Stimulated activated CD4-positive, alpha-beta T cell treated with anti-CD3 and anti-CD28 coated beads, Interleukin-4, amount 100 ng/mL, for 24 hours (primary cell): ENCODE measurements at places on chromosomes 12 and 14.

GRCh38 chr12:40435251-40435650 is 210.5 kb downstream of the LRRK2 start:
- no peak for DNase-seq

DNA sequence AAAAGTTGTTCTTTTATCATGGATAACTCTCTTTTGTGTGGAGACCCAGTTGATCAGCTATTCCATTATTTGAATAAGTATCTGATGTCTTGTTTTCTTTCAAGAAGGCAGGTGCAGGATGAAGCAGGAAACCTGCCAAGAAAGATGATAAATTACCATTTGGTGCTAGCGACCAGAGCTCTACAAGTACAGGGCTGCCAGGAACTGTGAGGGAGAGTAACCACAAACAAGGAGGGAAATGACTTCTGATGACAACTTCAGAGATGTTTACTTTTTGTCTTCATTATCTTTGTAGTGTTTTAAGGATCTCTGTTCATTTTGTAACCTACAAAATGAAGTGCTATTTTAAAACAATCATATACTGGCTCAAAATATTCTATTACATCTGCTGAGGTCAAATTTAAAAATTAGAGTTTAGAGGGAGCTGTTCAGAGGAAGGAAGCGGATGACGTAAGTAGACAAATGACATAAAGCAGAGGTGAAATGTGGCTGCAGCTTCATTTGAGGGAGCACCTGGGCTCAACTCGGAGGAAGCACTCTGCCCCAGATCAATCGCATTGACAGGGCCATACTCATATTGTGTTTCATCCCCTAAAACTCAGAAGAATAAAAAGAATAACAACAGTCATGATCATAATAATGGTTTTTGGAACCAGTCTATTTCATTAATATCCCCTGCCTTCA is 226.8 kb downstream of the C12orf42 start:
- no peak for DNase-seq

GRCh38 chr12:7756993-7757392 is 8.0 kb upstream of the NANOGNB start:
- DNase-seq = no peak

DNA sequence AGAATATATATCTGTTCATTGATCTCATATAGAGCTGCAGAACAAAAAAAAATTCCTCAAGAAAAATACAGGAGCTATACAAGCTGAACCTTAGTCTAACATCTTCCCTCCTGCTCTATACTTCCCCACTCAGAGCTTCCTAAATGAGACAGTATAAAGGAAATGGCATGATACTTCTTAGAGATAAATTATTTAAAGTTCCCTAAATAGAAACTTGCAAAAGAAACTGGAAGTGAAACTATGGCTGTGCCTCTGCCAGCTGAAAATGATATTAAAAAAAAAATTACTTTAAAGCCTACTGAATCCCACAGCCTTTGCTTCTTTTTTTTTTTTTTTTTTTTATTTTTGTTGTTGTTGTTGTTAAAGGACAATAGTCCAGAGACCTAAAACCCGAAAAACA is 11.6 kb upstream of the NEK9 start:
- no peak for DNase-seq

DNA sequence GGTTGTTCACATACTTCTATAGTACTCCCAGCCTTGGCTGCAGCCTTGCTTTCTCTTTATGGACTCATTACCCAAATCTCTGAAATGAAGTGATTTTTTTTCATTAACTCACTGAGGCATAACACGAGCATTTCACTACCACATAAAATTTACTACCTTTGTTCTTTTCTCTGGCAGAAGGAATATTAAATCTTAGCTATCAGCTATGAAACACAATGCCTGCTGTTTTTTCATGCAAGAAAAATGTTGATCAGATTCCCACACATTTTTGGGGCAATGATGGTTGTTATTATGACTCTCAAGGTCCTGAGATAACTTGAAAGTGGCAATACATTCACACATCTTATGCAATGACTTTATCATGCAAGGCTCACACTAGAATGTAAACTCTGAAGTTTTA is 225.3 kb upstream of the ATP2B1 start:
- no peak for DNase-seq

DNA sequence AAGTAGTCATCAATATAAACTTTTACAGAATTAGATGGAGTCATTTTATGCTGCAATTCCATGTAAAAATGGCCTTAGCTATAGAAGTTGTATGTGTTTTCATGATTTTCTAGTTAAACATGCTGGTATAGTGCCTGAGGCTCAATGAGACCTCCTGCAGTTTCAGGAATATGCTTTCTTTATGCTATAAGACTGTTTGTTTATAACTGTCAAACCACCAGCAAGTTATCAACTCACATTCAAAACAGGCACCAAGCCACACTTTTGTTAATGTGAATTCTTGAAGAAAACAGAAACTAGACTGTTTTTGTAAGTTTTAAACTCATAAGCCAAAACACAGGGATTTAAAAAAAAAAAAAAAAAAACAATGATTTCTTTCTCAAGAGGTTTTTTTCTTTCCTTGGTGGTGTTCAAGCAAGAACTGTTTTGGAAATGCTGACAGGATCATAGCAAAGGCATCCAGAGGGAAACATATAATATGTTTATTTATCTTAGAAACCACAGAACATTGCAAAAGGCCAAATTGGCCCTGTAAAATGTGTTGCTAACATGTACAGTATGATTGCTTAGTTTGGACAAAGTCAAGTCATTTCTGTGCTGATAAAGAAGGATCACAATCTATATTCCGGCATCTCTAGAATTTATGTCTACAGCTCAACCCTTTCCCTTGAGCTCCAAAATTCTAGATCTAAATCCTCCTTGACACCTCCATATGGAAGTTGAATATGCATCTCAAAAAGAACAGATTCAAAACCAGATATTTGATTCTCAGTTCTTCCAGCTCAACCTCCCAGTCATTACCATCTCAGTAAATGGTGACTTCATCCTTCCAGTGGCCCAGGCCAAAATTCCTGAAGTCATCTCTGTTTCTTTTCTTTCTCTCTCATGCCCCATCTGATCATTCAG is 29.0 kb upstream of the LUM start:
- DNase-seq = no peak

DNA sequence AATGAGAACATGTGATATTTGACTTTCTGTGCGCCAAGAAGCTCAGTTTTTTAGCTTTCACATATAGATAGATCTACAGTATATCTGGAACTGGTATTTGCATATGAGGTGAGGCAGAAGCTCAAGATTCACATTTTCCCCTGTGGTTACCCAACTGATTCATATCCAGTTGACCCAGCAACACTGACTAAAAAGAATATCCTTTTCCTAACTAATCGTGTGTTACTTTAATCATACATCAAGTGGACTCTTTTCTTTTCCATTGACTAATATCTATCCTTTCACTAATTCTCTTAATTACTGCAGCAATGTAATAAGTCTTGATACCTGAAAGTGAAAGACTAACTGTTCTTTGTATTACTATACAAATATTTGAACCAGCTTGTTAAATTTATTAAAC is 236.1 kb downstream of the AEBP2 start:
- DNase-seq = peak; percentile 9

DNA sequence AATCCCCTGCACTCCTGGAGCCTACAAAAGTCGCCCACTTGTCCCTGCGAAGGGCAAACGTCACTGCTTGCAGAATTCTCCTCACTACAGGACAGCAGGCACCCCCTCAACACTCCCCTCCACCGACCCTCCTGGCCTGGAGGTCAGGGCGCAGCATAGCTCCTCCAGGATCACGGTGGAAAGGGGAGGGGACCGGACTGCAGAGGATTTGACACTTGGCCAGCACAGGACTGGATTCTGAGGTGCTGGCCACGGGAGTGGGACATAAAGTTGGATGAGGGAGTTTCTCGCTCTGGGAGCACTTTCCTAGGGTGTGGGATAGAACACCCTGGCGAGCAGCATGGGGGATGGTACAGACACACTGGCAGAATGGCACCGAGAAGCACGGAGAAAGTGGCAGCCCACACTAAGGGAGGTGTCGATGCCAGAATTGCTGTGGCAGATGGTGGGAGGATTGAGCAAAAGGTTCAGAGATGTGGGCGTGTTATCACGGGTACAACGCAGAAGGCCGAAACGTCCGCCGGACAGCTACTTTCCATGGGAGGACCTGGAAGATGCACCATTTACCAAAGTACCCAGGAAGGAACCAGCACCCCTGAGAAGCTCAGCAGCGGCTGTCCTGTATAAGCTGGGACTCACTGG is 51.4 kb upstream of the DIO3 start:
- DNase-seq = no peak

- no peak for DNase-seq
Measured at GRCh38 chr12:113325916-113326315, 9.0 kb downstream of the SLC8B1 start.

- DNase-seq = no peak
Measured at GRCh38 chr12:64673490-64674169, 63.3 kb downstream of the RASSF3 start.

DNA sequence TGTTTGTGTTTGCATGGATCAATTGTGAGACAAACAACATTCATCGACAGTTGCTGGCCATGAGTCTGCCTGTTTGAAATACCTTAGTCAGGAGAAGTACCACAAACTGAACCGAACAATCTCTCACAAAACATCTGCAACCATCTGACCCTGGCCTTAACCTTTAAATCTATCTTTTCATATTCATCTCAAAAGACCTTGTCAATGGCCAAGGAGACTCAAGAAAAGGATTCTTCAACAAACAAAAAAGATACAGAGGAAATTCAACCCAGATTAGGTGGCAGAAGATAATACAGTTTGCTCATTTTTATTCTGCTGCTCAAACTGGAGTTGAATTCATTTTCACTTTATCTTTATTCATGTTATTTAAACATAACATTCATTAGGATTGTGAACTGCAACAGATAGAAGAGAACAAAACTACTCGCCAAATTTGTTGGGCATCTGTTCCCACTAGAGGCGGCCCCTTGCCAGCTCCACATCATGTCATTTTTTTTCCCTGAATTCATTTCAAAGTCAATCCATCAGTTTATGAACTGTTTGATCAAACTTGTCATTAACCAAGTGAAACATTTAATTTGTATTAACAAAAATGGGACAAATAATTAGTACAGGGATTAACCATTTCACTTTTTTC is 152.3 kb upstream of the OTX2 start:
- no peak for DNase-seq

DNA sequence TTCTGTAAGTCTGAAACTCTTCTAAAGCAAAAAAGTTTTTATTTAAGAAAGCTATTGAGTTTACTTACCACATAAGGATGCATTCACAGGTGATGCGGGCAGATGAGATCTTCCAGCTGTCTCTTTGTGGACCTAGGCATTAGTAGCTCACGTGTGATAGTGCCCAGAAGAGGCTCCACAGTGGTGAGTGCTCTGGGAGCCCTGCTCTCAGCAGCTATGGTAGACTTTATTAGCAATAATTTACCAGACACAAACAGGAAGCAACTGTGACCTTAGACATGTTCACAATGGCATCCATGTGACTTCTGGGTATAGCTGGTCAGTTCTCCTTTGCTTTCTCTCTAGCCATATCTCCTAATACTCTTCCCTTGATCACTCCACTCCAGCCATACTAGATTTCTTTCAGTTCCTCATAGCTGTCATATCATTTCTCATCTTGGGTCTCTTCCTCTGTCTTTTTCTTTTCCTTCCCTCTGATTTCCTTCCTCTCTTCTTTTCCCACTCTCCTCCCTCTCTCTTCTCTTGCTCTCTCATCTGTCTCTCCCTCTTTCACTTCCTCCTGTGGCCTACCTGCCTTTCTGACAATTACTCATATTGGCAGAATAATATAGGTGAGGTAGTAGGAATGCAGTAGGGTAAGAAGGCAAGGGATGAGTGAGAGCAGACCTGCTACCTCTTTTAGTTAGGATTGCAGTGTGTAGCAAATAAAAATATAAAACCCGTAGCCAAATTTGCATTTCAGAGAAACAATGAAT is 75.2 kb upstream of the SCAF11 start:
- DNase-seq = no peak

DNA sequence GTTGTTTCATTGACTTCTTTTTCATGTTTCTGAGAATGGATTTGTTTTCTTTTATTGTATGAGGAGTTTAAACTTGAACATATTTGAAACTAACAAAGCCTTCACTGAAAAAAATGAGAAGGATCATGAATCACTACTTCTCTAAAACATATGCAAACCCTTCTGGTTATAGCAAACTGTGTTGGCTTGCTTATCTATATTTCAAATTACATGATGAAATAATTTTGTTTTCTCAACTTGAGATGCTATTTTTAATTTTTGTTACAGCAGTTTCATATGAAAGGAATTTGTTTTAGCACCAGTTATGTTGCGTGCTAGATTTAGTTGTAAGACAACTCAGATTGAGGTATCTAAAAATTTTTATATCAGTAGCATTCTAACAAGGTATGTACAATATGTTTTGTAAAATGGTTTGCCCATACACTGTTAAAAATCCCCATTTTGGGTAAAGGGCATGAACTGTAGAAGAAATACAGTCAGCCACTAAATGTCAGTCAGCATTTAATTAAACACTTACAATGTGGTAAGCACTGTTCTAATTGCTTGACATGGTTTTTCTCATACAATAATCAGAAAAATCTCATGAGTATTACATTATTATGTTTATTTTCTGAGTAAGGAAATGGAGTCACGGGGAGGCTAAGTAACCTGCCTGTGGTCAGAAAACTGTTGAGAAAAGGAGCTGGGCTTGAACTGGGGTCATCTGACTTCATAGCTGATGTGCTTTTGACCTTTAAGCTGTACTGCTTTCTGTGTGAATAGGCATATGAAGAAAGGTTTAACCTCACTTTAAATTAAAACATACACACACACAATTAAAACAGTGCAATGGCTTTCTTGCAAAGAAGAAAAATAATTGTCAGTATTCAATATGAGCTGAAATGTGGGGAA is 105.7 kb downstream of the PLEKHA5 start:
- DNase-seq = no peak

- DNase-seq = no peak
Measured at GRCh38 chr14:31944256-31945073, 132.6 kb upstream of the ARHGAP5 start.

DNA sequence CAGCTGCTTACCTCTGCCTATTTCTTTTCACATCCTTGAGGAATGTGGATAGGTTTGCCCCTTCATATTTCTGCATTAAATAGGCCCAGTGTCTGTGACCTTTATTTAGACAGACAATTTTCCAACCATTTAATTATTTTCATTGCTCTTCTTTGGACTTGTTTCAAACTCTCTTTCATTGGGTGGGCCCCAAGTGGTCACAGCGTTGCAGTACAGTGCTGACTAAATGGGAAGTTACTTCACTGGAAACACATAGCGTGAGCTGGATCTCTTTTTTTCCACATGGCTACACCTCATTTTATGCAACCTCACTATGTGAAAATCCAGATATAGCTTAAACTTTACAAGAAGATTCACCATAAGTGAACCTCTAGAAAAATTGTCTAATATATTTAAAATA is 438.9 kb downstream of the ADAMTS20 start:
- no peak for DNase-seq

DNA sequence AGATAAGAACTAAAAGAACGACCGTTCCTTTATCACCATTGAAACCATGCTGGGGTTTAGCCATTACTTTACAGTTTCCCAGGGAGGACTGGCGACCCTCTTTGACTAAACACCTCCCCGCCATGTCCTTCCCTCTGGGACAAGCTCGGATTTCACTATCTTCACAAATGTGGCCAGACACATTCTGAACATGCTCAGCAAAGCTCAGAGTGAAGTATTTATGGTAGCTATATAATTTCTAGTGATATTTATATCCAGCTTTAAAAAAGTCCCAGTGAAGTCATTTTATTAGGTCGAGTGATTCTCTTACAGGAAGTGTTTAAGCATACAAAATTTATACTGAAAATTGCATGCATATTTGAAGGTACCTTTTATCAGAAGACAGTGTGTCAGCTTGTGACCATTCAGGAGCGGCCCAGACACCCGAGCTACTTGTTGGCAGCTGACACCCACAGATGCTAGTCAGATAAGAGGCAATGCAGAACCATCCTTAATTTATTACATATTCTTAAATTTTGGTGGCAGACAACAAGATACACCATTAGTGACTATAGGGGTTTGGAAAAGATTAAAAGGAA is 36.8 kb downstream of the NIN start:
- no peak for DNase-seq
